Stimulated activated CD4-positive, alpha-beta T cell treated with anti-CD3 and anti-CD28 coated beads, Interleukin-12 subunit alpha, Interleukin-12 subunit beta, amount 100 ng/mL, for 4 hours (primary cell): ENCODE measurements at places on chromosomes 1 and 21.

DNA sequence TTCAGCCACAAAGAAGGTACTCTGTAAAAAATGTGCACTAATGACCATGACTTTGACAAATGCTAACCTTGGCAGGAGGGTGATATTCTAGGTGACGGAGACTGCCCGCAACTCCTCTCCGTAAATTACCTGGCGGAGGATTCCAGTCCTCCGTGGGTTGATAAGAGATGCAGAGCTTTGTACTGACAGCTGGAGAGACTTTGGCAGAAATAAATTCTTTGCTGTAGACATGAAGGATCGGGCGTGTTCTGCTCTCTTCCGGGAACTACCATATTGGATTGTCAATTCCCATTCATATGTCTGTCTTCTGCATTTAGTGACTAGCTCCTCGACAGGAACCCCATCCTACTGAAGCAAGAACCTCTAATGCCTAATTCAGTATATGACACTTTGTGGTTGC, 158.3 kb upstream of the KAZN start:
- DNase-seq = no peak

DNA sequence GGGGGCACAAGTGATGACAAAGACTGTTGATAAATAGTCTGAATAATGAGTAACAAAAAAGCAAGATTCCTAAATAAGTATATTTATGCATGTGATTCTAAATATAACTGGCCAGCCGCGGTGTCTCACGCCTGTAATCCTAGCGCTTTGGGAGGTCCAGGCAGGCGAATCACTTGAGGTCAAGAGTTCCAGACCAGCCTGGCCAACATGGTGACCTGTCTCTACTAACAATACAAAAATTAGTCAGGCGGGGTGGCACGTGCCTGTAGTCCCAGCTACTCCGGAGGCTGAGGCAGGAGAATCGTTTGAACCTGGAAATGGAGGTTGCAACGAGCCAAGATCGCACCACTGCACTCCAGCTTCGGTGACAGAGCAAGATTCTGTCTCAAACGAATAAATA, 161.5 kb downstream of the TOMM20 start:
- DNase-seq = no peak

DNA sequence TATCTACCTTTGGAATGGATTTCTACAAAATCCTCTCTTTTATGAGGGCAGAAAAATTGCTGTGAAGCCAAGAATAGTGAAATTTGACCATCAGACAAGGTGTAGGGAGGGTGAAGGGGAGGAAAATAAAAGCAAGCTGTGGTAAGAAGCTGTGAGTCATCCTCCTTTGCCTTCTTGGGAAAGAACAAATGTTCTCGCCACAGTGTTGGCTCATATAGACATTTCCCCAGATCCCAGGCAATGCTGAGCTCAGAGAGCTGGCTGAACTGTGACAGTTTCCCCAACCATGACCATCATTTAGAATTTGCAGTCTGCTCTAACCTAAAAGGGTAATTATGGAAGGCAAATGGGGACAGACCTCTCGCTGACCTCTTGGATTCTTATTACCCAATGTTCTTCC, 235.4 kb downstream of the PBX1 start:
- no peak for DNase-seq

DNA sequence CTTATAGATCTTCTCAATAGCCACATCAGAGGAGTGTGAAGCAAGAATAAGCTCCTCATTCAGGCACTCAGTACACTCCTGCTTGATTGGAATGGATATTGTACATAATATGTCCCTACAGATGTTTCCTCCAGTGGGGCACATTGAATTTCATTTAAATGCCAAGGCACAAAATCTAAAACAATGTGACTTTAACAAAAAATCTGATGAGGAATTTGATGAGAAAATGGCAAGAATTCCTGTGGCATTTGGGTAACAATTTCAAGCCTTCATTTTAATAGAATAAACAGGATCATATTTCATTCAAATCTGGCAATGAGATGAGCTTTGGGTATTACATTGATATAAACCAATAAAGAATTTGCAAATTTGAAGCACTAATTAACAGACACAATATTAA, 307.7 kb upstream of the PKN2 start:
- no peak for DNase-seq

- no peak for DNase-seq
Measured at GRCh38 chr1:219514728-219515127, 98.2 kb downstream of the ZC3H11B start.

GRCh38 chr1:33273406-33273805, 17.1 kb downstream of the ZNF362 start:
- DNase-seq = no peak

GRCh38 chr1:8728464-8728863, 89.0 kb downstream of the RERE start:
- no peak for DNase-seq

GRCh38 chr1:102435483-102435882, 438.8 kb upstream of the OLFM3 start:
- DNase-seq = no peak

DNA sequence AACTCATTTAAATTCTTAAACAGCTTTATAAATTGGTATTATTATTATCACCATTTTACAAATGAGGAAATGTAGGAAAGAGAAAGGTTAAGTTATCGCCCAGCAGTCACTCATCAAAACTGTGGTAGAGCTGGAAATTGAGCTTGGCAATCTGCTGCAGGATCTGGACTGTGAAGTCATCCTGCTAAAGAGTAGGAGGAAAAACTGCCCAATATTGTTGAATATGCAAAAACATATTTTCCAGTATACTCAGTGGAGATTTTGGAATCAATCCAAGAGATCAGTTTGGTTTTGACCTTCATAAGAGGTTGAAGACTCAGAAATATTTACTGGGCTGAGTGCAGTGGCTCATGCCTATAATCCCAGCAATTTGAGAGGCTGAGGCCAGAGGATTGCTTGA, 16.9 kb upstream of the RC3H1 start:
- DNase-seq = no peak
